Activated effector memory CD4-positive, alpha-beta T cell treated with anti-CD3 and anti-CD28 coated beads, Interleukin-2, amount 50 U/mL, for 16 hours (primary cell): ENCODE measurements at places on chromosomes 13 and 19.

DNA sequence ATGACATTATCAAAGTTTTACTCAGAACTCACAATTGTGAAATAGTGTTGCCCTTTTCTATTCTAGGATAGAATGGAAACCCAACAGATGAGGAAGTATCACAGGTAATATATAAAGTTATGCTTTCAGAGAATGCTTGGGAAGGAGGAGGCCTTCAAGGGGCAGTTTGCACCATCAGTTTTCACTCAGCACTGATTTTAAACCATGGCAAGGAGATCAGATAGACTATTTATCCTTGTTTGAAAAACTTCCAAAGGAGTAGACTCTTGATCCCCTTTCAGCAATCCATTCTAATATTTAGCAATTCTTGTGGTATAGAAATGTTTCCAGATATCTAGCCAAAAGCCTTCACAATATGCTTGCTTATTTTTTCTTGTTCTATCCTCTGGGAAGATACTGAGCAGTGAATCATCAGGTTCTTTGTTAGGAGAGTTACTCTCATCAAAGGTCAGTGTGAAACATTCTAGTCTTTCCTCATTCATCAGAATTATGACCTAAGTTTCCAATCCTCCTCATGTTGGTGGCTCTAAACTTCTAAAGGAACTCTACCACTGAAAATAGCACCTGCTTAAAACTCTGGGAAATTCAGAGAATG, 3.8 kb downstream of the GPC6 start:
- no peak for DNase-seq

- DNase-seq, result no peak
These were observed 94.7 kb downstream of the FRY start for GRCh38 chr13:32126278-32126677.

DNA sequence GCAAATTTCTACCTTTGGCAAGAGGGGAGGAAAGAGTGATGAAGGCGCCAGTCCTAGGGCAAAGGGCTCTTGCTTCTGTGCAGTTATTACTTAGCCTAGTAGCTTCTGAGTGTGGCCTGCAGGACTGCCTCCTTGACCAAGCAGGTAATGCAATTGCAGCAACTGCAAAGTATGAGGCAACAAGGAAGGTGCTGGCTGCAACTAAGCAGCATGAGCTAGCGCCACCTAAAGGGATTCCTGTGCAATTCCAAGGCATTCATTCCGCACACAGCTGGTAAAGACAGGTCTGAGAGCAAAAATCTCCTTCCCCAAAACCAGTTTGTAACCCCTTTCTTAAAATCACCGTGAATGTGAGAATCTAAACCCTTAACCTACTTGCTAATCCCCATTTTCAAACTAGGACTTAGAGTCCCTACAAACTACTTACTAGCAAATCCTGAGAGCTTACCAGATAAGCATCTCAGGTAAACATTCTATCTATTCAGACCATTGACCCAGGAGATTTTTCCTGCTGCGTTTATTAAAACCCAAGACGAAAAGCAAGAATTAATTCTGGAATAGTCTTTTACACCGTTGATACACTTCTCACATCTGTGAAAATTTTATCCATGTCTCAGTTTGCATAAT, 62.9 kb downstream of the DCT start:
- no peak for DNase-seq

DNA sequence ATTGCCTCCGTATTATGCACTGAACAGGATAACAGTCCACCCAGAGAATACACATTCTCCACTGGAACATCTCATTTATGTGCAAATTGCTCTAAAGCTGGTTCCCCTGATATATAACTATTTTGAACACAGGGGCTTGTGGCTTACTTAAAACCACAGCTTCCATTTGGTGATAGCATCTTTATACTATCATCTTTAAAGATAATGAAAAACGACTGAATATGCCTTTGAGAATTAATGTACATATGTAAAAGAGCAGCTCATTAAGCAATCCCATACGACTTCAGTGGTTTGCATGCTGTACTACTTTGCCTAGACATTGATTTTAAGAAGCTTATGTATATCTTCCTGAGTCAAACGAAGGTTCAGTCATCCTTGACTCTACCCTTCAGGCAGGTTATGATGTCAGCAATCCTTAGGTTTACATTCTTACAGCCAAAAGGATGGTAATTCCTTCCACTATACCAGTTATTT, 40.8 kb downstream of the BRD4 start:
- DNase-seq, result no peak
